Activated naive CD4-positive, alpha-beta T cell (primary cell): ENCODE measurements at places on chromosomes 6 and 20.

DNA sequence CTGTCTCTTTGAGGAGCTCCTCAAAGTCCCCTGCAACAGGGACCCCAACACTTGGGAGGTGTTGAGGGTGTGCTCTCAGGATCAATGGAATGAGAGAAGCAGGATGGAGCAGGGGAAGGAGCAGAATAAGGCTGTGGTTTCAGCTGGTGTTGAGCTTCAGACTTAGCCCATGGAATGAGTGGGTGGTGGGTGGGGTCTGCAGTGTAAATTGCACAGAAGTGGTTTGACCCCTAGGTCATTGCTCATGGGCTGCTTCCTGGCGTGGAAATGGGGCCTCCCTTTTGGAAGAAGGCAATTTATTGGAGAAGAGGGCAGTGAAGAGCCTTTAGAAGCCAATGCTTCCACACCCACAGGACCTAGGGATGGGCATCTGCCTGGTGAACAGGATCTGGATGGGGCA lies 37.0 kb upstream of the KCNG1 start:
- no peak for DNase-seq

DNA sequence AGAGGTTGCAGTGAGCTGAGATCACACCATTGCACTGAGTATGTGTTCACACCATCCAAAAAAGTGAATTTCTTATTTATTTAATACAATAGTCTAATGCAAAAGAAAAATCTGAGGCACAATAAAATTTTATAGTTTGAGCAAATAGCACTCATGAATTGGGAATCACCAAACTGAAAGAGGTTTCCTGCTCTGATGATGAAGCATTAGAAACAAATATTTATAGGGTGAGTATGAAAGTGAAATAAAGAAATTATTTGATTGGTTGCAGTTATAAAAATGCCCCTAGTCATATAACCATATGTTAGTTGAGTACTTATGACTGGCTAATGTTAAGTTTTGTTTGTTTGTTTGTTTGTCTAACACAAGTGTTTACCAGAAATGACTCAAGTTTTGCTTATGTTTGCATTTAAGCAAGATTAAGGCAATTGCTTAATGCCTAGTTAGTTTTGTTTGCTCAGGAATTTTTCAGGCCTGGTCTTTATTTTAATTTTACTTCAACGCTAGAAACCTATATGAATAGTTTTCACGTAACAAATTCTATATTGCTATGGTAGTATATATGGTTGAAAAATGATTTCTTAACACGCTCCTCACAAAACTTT lies 151.5 kb upstream of the FAM83B start:
- no peak for DNase-seq

- no peak for DNase-seq
Observed at GRCh38 chr20:50230871-50231560, 40.4 kb downstream of the CEBPB start.

DNA sequence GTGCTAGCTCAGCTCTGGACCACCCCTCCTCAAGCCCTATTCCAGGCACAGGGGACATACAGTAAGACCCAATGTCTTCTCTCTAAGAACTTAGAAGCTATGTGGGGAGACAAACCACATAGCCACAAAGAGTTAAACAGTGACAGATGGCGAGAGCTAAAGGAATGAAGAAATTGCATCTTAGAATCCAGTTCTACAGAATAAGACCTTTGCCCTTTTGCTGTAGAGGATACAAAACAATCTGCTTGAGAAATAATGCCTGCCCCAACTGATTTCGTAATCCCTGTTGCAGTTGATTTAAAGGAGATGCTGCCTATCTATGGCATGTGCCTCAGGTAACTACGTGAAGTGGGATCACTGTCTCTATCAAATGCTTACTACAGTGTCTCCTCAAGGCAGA lies 31.2 kb downstream of the TNFRSF21 start:
- DNase-seq = no peak

DNA sequence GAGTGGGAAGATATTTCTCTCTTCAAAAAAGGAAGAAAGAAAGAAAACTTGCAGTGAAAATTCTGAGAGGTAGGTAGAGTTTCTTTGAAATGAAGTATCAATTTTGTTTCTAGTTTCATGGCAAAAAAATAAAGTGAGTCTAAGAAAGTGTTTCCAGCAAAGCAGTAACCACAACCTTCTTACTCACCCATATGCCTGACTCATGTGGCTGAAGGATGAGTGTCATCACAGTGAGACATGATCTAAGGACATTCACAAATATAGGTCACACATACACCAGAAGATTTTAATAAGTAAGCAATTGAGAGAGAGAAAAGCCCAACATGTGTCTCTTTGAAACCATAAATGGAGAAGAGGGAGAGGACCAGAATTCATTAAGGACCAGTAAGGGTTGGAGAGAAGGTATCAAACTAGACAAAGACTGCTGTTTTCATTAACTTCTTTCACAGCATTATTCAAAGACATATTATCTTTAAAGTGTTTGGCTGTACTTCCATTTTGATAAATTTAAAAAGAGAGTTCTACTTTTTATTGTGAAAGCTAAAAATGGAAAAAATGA lies 169.5 kb downstream of the FRK start:
- no peak for DNase-seq

- DNase-seq = no peak
Observed at GRCh38 chr6:69974193-69974592, 107.8 kb downstream of the COL19A1 start.

DNA sequence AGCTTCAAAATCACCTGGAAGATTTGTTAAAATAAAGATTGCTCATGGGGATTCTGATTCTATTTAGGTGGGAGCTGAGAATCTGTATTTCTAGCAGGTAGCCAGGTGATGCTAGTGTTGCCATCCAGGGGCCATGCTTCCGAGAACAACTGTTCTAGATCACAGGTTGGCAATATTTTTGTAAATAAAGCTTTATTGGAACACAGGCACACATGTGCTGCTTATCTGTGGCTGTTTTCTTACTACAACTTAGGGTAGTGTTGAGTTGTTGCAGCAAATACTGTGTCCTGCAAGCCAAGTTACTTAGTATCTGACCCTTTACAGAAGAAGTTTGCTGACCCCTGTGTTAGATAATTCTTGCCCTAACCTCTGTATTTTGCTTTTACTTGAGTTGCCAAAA lies 12.0 kb downstream of the CENPW start:
- no peak for DNase-seq

DNA sequence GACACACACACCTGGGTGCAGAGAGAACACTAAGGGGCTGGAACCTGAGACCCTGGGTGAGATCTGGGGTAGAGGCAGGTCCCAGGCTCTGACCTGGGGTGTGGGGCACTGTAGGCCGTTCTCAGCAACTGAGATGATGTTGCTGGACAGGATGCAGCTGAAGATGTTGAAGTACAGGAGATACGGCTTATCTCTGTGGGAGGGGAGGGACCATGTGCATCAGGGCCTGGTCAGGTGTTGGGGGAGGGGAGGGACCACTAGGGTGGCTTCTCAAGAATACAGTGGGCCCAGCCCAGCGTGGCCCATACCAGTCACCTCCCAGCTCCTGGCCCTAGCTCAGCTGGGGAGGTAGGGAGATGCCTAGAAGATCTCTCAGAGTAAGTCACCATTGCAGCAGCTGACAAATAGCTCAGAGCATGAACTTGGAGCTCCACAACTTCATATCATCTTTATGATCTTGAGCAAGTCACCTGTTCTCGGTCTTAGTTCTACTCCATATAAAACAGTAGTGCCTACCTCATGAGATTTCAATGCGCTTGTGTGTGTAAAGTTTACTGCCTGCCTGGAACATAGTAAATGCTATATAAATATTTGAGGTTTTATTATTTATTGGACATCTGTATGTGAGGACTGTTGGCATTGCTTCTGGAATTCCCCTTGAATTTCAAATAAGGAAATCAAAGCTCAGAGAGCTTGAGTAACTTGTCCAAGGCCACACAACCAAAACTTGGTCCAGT lies 3.8 kb downstream of the SLC44A4 start:
- no peak for DNase-seq

GRCh38 chr6:149454346-149454848 lies 30.4 kb downstream of the ZC3H12D start:
- no peak for DNase-seq

DNA sequence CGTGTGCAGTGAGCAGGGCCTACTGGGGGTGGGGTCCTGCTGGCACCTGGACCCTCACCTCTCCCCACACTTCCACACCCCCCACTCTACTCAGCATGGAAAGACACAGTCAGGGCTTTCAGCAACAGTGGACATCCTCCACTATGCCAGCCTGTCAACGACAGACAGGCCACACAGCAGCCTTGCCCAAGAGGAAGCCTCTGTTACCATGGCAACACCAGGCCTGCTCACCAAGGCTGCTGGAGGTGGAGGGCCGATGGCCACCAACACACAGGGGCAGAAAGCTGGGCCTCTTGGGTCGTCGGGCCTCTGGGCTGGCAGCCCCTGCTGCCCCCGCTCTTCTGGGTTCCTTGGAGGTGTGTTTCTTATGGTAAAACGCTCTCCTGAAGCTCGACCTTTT lies 13.6 kb downstream of the BNIP5 start:
- DNase-seq = no peak

GRCh38 chr6:39102071-39102820 lies 12.7 kb downstream of the SAYSD1 start:
- no peak for DNase-seq

GRCh38 chr20:646107-646867 lies 6.7 kb downstream of the SRXN1 start:
- DNase-seq = no peak

DNA sequence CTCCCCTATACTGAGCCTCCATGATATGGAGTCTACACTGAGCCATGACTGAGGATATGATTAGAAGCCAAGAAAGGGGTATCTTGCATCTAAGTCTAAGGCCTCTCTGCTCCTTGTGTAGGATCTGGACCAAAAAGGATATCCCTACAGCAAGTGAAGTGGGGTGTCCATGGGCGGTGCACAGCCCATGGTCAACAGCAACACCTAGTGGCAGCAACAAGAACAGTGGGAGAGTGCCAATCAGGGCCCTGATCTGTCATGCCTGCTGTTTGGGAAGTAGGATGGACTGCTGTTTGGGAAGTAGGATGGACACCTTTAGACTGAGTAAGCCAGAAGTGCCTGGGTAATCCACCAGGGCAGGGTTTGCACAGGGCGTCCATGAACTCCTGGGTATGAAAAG lies 22.4 kb downstream of the PTGIS start:
- no peak for DNase-seq

DNA sequence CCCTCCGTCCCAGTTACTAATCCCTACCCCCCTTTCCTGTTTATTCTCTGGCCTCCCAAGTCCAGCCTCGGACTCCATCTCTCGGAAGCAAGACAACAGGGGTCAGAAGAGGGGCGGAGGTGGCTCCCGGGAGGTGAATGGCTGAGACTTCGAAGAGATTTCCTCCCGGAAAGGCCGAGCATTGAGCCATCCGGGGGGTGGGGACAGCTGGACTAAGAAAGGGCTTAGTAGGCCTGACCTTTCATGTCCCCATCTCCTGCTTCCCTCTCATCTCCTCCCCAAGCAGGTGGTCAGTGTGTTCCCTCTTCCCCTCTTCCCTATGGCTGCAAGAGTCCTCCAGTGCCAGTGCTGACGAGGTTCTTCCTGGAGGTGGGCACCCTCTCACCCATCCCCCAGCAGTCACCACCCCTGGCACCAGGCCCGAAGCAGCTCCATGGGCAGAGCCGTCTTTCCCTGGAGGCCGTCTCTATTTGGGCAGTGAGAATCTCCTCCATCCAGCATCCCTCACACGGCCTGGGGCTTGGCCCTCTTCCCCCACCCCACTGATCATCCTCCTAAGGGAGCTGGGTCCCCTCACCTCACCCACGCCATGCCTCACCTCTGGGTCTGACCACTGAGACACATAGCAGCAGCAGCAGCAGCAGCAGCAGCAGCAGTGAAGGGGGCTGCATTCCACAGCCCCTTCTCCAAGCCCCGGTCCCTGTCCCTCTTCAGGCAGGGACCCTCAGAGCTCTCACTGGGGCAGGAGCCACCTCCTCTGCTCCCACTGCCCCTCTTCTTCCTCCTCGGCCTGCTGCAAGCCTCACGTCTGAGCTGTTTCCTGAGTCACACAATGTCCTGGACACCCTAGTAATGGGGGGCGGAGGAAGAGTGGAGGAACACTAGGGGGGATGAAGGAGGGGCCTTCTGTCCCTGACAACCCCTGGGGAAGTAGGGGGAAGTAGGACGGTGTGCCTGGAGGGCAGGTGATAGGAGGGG lies at the start of gene NOTCH4:
TSS of gene NOTCH4 (minus strand) at position 810 of the 978 bp plus-strand sequence. CDS start at position 671, 139 bp downstream.
- no peak for DNase-seq

DNA sequence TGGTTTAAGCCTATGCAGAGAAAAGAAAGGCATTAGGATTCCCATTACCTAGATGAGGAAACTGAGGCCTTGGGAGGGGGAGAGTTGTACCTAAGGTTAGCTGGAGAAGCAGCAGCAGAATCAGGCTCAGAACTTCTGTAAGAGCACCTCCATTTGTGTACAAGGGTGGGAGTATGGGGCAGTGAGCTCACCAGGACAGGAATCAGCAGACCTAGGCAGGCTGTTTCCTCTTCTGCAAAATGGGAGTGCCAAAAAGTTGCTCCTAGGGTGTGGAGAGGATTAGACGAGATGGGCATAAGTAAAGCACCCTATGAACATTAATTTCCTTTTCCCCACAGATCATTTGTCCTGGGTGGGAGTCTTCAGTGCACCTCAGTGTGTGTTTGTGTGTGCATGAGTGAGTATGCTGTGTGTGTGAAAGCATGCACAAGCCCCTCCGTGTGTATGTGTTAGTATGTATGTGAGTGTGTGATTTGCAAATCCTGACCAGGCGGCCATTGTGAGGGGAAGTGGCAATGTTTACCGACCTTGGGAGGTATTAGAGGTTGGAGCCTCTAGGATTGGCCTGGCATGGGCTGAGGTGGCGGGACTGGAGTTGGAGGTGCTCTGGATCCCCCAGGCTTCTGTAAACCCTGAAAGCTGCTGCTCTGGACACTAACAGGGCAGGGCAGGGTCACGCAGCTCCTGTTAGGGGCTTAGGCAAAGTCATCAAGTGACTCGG lies 78.8 kb downstream of the VEGFA start:
- DNase-seq = no peak

DNA sequence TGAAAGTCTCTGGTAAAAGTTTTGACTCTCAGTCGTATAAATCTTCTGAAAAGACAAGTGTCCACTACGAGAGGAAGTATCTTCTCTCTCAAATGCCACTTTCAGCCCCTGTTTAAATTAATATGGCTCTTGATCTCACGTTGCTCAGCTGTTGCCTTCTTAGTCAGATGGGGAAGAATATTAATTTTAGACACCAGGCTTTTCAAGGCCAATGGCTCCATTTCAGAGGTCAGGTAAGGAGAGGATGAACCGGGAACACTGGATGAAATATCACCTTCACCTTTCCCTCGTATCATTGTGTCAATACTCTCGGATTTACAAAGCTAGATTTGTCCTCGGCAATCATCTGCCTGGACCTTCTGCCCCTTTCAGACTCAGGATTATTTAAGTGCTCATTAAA lies at the start of gene MYLK4:
TSS of gene MYLK4 (minus strand) at position 91 of the 400 bp plus-strand sequence. CDS start 1,628 bp downstream, outside the sequence.
- no peak for DNase-seq

- DNase-seq = no peak
Observed at GRCh38 chr6:28632326-28632851, 106.7 kb downstream of the GPX5 start.

GRCh38 chr6:106997392-106998158 lies 23.0 kb upstream of the CD24 start:
- no peak for DNase-seq

DNA sequence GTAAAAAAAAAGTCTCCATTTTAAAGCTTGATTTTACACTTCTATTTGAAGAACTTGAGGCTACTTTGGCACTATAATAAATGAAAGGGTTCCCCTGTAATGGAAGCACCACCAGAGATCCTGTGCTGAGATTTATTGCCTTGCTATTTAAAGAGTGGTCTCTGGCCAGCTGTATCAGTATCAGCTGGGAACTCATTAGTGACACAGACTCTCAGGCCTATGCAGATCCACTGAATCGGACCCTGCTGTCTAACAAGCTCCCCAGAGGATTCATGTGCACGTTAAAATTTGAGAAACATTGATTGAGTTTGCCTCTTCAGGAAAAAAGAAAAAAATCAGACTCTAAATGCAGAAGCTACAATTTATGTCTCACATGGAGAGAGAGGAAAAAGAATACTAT lies 299.9 kb upstream of the BMP2 start:
- DNase-seq = no peak
